ENCODE measurements at places on chromosomes 1 and 21. TPM values are rescaled to one million over a fixed set of nuclear protein-coding genes. Genes with fewer than 3 reads are reported as not detected.
A peak's percentile ranks its signal among the peaks of the same experiment; 100 is the strongest.

- DNase-seq = peak; percentile 97
- no peaks in the 10 kb centered on the region for H3K27me3 ChIP-seq
- peaks cover 15% of the 10 kb centered on the region for H3K4me1 ChIP-seq
Measured at GRCh38 chr21:39387461-39388037, 38.7 kb upstream of the HMGN1 start.

- H3K4me3 ChIP-seq = peak overlapping the region; percentile 86
- no peaks in the 10 kb centered on the region for H3K27me3 ChIP-seq
- no peaks in the 10 kb centered on the region for H3K36me3 ChIP-seq
- no peak for DNase-seq
Measured at GRCh38 chr1:32199717-32200072, 700 bp upstream of the CCDC28B start.

The NUP210L gene
- 0.06 TPM for total RNA-seq

DNA sequence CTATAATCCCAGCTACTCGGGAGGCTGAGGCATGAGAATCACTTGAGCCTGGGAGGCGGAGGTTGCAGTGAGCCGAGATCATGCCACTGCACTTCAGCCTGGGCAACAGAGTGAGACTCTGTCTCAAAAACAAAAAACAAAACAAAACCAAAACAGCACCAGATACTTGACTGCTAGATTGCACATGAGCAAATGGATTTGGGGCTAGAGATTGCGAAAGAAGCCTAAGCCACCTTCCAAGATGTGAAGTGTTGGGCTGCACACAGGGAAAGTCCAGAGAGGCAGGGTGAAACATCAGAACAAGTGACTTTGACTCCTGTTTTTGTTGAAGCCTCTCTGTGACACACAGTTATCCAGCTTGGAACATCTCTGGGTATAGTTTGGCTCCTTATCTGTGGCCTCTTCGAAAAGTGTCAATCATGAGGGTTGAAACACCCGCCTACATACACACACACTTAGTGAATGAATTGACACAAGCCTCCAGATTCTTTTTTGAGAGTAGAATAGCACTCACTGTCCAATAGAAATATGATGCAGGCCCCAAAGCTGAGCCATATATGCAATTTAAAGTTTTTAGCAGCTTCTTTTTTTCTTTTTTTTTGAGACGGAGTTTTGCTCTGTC is 34.2 kb upstream of the GPR137B start:
- H3K4me3 ChIP-seq = no peak overlapping the region
- no peak for DNase-seq
- no peaks in the 10 kb centered on the region for H3K4me1 ChIP-seq
- H3K27ac ChIP-seq = no peak overlapping the region

DNA sequence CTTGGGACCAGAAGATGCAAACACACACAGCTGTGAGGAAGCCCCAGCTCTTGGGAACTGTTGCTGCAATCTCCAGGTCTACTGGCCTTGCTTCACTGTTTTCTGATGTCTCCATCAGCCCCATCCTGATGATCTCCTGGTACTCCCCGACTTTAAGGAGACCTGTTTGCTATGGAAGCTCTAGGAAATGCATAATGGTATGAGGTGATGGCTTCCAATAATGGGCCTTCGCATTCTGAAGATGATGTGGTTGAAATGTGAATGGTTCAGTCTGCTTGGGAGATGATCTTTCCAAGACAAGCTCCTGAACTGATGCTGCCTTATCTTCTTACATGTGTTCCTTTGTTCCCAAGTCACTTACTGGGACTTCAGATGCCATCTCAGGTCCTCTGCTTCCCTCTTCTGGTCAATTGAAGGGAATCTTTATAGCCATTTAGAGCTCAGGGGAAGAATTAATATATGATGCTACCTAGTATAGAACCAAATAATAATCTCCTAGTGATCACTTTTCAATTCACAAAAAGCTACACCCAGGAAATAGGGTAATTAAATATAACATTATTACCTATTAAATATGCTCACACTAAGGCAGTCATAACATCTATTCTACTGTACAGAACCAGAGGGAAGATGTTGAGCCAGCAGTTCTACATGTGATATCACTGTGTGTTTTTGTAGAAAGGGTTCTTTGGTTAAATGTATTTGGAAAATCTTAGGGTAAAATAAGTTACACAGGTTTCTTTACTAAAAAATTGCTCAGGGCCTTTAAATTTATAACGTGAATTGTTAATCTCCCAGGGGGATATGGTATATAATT is 73.9 kb upstream of the VTCN1 start:
- no peak for DNase-seq
- no peaks in the 10 kb centered on the region for H3K27me3 ChIP-seq
- H3K4me1 ChIP-seq = no peaks in the 10 kb centered on the region
- H3K4me3 ChIP-seq = no peak overlapping the region
- no peak overlapping the region for H3K27ac ChIP-seq
- no peaks in the 10 kb centered on the region for H3K36me3 ChIP-seq

The CD247 gene
- total RNA-seq = 7.7 TPM

DNA sequence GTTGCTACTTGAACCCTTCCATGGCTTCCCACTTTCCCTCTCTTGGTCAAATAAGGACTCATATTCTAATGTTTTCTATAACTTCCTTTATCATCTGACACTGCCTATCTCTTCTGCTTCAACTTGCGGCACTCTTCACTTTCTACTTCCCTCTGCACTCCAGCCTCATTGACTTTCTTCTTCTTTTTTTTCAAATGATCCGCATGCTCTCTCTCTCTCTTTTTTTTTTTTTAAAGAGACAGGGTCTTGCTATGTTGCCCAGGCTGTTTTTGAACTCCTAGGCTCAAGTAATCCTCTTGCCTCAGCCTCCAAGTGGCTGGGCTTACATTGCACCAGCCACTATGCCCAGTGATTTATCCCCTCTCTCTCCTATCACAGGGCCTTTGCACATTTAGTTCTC is 7.3 kb upstream of the IL10 start:
- no peak for DNase-seq
- H3K4me1 ChIP-seq = no peaks in the 10 kb centered on the region
- H3K27me3 ChIP-seq = no peaks in the 10 kb centered on the region
- H3K4me3 ChIP-seq = no peak overlapping the region

DNA sequence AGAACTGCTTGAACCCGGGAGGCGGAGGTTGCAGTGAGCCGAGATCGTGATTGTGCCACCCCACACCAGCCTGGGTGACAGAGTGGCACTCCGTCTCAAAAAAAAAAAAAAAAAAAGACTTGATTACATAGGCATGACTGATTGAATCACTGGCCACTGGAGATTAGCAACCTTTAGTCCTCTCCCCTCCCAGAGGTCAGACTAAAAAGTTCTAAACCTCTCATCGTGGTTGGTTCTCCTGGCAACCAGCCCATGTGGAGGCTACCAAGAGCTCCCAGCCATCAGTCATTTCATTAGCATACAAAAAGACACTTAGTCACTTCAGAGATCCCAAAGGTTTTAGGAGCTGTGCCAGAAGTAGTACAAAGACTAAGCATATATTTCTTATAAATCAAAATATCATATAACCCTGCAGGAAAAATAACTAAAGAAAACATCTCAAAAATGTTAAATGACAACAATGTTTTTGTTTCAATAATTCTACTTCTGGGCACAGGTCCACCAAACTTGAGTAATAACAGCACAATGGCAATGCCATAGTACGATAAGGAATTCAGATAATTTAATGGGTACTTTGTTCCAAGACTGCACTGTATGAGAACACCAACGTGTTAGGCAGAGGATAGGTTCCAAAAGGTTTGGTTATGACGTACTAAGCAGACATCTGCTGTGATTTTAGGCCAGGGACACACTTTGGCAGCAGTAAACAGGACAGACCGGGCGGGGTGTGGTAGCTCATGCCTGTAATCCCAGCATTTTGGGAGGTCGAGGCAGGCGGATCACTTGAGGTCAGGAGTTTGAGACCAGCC is 18.1 kb downstream of the USP48 start:
- no peak overlapping the region for H3K27ac ChIP-seq
- DNase-seq = no peak
- no peaks in the 10 kb centered on the region for H3K27me3 ChIP-seq
- peaks cover 7% of the 10 kb centered on the region for H3K4me1 ChIP-seq
- no peak overlapping the region for H3K4me3 ChIP-seq

- H3K27me3 ChIP-seq = no peaks in the 10 kb centered on the region
- no peak for DNase-seq
- peak overlapping the region; percentile 63 for H3K27ac ChIP-seq
- no peaks in the 10 kb centered on the region for H3K4me1 ChIP-seq
- no peak overlapping the region for H3K4me3 ChIP-seq
- peaks cover 3% of the 10 kb centered on the region for H3K36me3 ChIP-seq
Measured at GRCh38 chr1:8541961-8542521, 224.1 kb downstream of the SLC45A1 start.

- H3K4me3 ChIP-seq = no peak overlapping the region
- peaks cover 25% of the 10 kb centered on the region for H3K36me3 ChIP-seq
- no peaks in the 10 kb centered on the region for H3K4me1 ChIP-seq
- no peak overlapping the region for H3K27ac ChIP-seq
Measured at GRCh38 chr1:228096416-228097332, 6.5 kb downstream of the C1orf35 start.

DNA sequence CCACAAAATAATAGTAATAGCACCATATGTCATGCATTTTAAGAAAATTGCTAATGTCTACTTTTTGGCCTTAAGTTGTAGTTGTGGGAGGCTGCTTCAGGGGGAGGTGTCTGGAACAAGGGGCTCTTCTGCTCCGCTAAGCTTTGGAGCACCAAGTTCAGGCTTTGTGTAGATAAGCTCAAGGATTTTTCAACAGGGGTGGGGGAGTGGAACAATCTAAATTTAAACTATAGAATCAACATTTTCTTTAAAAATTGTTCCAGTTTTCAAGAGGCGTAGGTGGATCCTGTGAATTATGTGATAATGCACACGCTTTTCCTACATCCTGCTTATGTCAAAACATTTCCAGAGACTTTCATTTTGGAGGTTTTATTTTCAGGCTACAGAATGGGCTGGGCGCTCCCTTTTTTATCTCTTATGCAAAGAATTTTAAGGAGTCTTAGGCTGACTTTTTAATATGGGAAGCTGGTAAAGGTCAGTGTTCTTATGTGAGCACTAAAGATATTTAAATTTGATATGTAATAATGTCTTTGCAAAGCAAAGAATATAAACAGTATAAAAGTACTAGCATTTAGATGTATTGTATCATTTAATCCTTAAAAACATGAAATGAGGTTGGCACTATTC is 9.9 kb downstream of the ATP1A1 start:
- no peaks in the 10 kb centered on the region for H3K27me3 ChIP-seq
- H3K4me3 ChIP-seq = peak overlapping the region; percentile 14
- peaks cover 6% of the 10 kb centered on the region for H3K36me3 ChIP-seq
- H3K4me1 ChIP-seq = peaks cover 44% of the 10 kb centered on the region
- no peak for DNase-seq

The TNFRSF4 gene
- total RNA-seq = 5.1 TPM

The VHLL gene
- total RNA-seq = not detected

GRCh38 chr1:27090911-27091310 is 64.0 kb downstream of the SLC9A1 start:
- H3K36me3 ChIP-seq = no peaks in the 10 kb centered on the region
- no peaks in the 10 kb centered on the region for H3K27me3 ChIP-seq
- H3K27ac ChIP-seq = no peak overlapping the region
- no peak overlapping the region for H3K4me3 ChIP-seq

GRCh38 chr1:81254560-81254959 is 546.2 kb upstream of the ADGRL2 start:
- H3K27ac ChIP-seq = no peak overlapping the region
- no peaks in the 10 kb centered on the region for H3K27me3 ChIP-seq
- H3K36me3 ChIP-seq = no peaks in the 10 kb centered on the region

GRCh38 chr1:16117369-16117768 is 38.5 kb downstream of the EPHA2 start:
- H3K36me3 ChIP-seq = no peaks in the 10 kb centered on the region
- no peaks in the 10 kb centered on the region for H3K4me1 ChIP-seq
- H3K27me3 ChIP-seq = no peaks in the 10 kb centered on the region
- no peak overlapping the region for H3K27ac ChIP-seq
- no peak overlapping the region for H3K4me3 ChIP-seq
- no peak for DNase-seq

The ZNF697 gene
- 8.3 TPM for total RNA-seq

The MIS18A gene
- total RNA-seq = 7.0 TPM

The STK40 gene
- total RNA-seq = 39.2 TPM

DNA sequence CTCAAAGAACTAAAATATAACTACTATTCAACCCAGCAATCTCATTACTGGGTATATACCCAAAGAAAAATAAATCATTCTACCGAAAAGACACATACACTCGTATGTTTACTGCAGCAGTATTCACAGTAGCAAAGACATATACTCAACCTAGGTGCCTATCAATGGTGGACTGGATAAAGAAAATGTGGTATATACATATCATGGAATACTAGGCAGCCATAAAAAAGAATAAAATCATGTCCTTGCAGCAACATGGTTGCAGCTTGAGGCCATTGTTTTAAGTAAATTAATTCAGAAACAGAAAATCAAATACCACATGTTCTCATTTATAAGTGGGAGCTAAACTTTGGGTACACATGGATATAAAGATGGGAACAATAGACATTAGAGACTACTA is 266.2 kb upstream of the POU3F1 start:
- no peak overlapping the region for H3K4me3 ChIP-seq
- H3K27me3 ChIP-seq = no peaks in the 10 kb centered on the region
- DNase-seq = no peak
- no peak overlapping the region for H3K27ac ChIP-seq
- H3K36me3 ChIP-seq = no peaks in the 10 kb centered on the region

The VWA1 gene
- total RNA-seq = 116 TPM

The OR2T33 gene
- total RNA-seq = not detected

GRCh38 chr21:21907271-21907670 is 909.1 kb downstream of the NCAM2 start:
- H3K36me3 ChIP-seq = no peaks in the 10 kb centered on the region
- no peak overlapping the region for H3K4me3 ChIP-seq
- H3K4me1 ChIP-seq = no peaks in the 10 kb centered on the region
- no peak overlapping the region for H3K27ac ChIP-seq
- DNase-seq = no peak

- H3K27me3 ChIP-seq = no peaks in the 10 kb centered on the region
- H3K4me3 ChIP-seq = no peak overlapping the region
- no peaks in the 10 kb centered on the region for H3K4me1 ChIP-seq
Measured at GRCh38 chr1:165144757-165145397, 211.6 kb downstream of the LMX1A start.

GRCh38 chr1:29426701-29427279 is 190.5 kb downstream of the PTPRU start:
- H3K27ac ChIP-seq = no peak overlapping the region
- no peak for DNase-seq
- no peaks in the 10 kb centered on the region for H3K27me3 ChIP-seq
- H3K4me1 ChIP-seq = no peaks in the 10 kb centered on the region
- H3K4me3 ChIP-seq = no peak overlapping the region

The CFHR2 gene
- not detected for total RNA-seq

GRCh38 chr21:38832664-38833063 is 26.9 kb downstream of the ETS2 start:
- H3K4me1 ChIP-seq = peaks cover 6% of the 10 kb centered on the region
- no peaks in the 10 kb centered on the region for H3K27me3 ChIP-seq
- H3K27ac ChIP-seq = no peak overlapping the region
- H3K4me3 ChIP-seq = no peak overlapping the region
- no peaks in the 10 kb centered on the region for H3K36me3 ChIP-seq
- DNase-seq = no peak

The FCRL4 gene
- total RNA-seq = not detected

GRCh38 chr1:64474665-64475439 is 4.9 kb downstream of the CACHD1 start:
- H3K27me3 ChIP-seq = no peaks in the 10 kb centered on the region
- DNase-seq = no peak
- peaks cover 22% of the 10 kb centered on the region for H3K4me1 ChIP-seq
- H3K4me3 ChIP-seq = no peak overlapping the region

GRCh38 chr1:85894651-85895050 is 186.4 kb upstream of the ZNHIT6 start:
- no peaks in the 10 kb centered on the region for H3K36me3 ChIP-seq
- no peaks in the 10 kb centered on the region for H3K4me1 ChIP-seq
- H3K27ac ChIP-seq = no peak overlapping the region
- no peak overlapping the region for H3K4me3 ChIP-seq
- no peaks in the 10 kb centered on the region for H3K27me3 ChIP-seq

The LENEP gene
- not detected for total RNA-seq

All from kidney (tissue), 22 donors.